ENCODE measurements at places on chromosomes 1 and 21. TPM values are rescaled to one million over a fixed set of nuclear protein-coding genes. Genes with fewer than 3 reads are reported as not detected.

Gene ADGRL4
- total RNA-seq, result 23.5 TPM

Gene MDM4
- 59.2 TPM for total RNA-seq

Gene NCMAP
- total RNA-seq, result not detected

Gene VWA5B1
- total RNA-seq, result not detected

Gene PPM1J
- 10.7 TPM for total RNA-seq

Gene RABIF
- total RNA-seq, result 5.8 TPM

Gene CKS1B
- 16.0 TPM for total RNA-seq

Gene LHX8
- total RNA-seq, result not detected

Gene RNF115
- 74.5 TPM for total RNA-seq

Gene CFAP74
- not detected for total RNA-seq

Gene KCNN3
- total RNA-seq, result 2.8 TPM

Gene CASQ1
- total RNA-seq, result 57.8 TPM

Gene BRDT
- total RNA-seq, result not detected

Gene CD34
- 49.9 TPM for total RNA-seq

Gene LRRC3
- 2.9 TPM for total RNA-seq

Gene OR2L3
- not detected for total RNA-seq

Gene GPR89B
- 6.2 TPM for total RNA-seq

Gene GBP6
- not detected for total RNA-seq

Gene CHML
- 5.7 TPM for total RNA-seq

Gene DIRAS3
- 37.8 TPM for total RNA-seq

Gene SRSF4
- total RNA-seq, result 54.8 TPM

Gene OLIG1
- 0.32 TPM for total RNA-seq
